ENCODE measurements at places on chromosomes 5 and 9.

DNA sequence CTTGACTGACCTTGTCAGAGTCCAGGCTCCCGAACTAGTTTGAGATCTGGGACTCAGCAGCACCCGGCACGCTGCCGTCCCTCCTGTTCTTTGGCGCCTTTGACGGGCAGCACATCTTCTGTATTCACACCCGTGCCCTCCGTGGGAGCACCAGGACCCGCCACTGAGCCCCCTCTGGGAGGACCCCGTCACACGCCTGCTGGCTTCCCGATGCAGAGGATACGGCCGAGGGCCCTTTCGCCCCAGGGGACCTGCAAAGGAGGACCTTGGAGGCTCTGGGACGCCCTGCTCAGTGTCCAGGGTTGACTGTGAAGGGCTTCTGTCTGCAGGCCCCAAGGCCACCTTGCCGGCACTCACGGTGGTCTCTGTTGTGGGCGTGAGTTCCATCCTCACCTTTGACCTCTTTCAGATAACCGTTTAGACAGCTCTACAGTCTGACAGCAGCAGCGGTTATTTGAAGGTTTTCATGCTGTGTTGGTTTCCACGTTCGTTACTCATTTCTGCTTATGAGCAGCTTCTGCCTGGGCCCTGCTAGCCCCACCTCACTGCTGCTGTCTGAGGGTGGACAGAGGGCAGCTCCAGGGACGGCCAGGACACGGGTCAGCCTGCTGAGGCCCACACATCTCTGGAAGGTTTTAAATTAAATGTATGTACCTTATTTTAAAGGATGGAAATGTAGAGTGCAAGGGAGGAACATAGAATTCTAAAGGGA lies 12.6 kb upstream of the EXOC3 start:
- DNase-seq, result no peak

GRCh38 chr5:140108093-140109017 lies 5.6 kb upstream of the PURA start:
- DNase-seq, result no peak

DNA sequence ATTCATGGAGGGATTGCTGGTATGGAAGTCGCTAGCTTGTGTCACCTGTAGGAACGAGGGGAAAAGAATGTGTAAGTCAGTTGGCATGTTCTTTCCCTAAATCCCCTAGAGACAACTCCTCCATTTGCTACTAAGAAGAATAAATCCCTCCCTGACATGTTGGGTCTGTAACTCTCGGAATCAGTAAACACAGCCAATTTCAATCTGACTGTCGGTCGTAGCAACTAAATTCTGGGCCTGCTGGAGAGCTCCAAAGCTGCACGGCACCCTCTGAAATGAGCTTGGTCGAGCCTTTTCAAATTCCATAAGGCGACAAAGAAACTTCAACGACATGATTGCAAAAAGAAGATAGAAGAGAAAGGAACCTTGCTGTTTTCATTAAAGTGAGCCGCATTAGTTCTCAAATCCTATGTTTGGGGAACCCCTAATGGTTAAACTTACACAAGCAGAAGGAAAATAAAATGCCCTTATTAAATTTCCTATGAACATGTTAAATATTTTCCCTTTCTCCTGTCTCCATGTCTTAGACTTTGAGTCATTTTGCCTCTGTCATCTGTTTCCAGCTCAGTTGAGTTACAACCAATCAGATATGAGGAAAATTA lies 735.8 kb upstream of the WWC1 start:
- DNase-seq, result no peak

DNA sequence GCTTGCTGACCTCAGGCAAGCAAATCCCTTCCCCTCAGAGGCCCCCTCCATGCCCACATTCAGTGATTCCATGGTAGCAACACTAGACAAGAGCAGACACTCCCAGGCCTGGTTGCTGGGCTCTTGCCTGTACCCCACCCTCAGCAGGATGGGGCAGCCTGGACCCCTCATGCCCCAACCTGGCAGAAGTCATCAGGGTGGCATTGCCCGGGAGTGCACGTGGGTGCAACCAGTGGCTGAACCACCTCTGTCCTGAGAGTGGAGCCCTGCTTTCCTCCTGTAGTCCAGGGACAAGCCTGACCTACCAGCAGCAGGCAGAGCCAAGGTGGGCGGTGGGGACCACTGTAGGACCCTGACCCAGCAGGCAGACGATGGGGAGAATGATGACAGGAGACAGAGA lies 65.8 kb upstream of the TBC1D2 start:
- DNase-seq, result no peak

- DNase-seq, result no peak
These were observed 17.9 kb downstream of the MRPS27 start for GRCh38 chr5:72302171-72302570.

GRCh38 chr9:27278374-27278773 lies 18.6 kb downstream of the EQTN start:
- DNase-seq, result no peak

- no peak for DNase-seq
These were observed 133.5 kb upstream of the MRPS30 start for GRCh38 chr5:44675296-44675695.

- no peak for DNase-seq
These were observed 83.9 kb downstream of the PTPN3 start for GRCh38 chr9:109414125-109414785.

GRCh38 chr9:107322643-107323042 lies 39.6 kb downstream of the RAD23B start:
- DNase-seq, result no peak

- no peak for DNase-seq
These were observed 272.6 kb downstream of the COX7C start for GRCh38 chr5:86890375-86890774.

DNA sequence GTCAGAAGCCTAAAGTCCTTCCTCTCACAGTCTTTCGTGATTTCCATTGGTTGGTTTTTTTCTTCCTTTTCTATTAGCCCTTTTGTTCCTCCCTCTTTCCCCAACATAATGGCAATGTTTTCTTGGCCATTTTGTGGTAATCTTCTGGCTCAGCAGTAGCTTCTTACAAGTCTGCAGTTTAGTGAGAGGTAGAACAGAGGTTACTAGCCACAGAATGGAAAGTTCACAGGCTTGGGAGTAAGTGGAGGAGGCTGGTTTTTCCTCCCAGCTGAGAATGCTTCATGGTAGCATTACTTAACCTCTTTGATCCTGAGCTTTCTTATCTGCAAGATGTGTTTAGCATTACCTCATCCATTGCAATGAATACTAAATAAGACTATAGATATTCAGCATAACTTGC lies 346.9 kb downstream of the NFIB start:
- DNase-seq, result no peak

DNA sequence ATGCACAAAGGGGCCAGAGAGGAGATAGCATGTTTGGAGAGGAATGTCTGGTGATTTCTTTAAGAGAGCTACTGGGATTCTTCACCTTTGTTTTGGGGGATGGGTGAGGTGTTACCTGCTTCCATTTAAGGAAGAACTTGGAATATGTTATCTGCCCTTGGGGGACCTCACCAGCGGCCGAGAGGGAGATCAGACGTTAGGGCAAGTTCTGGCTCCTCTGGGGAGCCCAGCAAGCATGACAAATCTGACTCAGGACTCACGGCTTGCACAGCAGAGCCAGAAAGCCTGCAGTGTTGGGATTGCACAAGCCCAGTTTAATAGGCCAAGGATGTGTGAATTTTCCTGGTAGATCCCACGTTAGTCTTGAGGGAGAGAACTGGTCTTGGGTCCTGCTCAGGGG lies 40.3 kb downstream of the SLC28A3 start:
- no peak for DNase-seq

DNA sequence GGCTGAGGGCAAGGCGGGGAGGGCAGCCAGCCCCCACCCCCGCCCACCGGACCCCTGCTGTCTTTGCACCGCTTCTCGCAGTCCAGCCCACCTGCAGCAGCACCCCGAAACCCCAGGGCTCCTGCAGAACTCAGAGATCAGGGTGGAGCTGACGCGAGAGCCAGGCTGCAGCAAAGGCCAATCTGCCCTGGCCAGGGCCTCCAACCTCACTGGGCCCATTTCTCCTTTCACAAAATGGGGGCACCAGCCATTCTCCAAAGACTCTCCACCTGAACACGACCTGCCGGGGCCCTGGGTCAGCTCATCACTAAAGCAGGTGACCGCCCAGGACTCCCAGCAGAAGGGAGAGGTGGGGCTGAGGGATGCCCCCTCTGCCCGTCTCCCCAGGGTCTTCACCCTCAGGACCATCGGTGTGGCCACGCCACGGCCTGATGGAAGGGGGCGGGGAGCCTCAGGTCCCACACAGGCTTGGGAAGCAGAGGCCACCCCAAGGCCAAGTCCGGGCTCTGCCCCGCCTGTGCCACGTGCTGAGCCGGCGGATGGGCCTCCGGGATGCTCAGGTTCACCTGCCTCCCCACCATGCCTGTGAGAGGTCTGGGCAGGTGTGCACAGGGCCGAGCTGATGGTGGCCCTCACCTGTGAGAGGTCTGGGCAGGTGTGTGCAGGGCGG lies 13.1 kb downstream of the NACC2 start:
- no peak for DNase-seq

- no peak for DNase-seq
These were observed 100.7 kb upstream of the ERBIN start for GRCh38 chr5:65825408-65826328.

GRCh38 chr5:98458004-98458403 lies 315.5 kb upstream of the RGMB start:
- no peak for DNase-seq

DNA sequence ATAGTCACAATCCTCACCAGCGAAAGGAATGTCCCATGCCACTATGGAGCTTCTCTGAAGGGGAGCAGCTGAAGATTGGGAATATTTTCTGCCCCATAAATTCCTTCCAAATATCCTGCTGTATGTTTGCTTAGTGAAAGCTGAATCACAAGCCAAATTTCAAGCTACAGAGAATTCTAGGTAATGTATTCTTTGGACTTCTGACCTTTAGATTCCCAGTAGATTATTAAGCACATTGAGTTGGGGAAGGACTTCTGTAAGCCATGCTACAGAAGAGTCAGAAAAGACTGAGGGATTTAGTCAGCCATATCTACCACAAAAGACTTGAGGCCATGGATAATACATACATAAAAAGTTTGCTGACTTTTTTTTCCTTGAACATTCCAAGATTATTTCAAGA lies 1342.0 kb upstream of the NUDT12 start:
- no peak for DNase-seq

- no peak for DNase-seq
These were observed 31.4 kb downstream of the CAMK2A start for GRCh38 chr5:150258130-150258529.

DNA sequence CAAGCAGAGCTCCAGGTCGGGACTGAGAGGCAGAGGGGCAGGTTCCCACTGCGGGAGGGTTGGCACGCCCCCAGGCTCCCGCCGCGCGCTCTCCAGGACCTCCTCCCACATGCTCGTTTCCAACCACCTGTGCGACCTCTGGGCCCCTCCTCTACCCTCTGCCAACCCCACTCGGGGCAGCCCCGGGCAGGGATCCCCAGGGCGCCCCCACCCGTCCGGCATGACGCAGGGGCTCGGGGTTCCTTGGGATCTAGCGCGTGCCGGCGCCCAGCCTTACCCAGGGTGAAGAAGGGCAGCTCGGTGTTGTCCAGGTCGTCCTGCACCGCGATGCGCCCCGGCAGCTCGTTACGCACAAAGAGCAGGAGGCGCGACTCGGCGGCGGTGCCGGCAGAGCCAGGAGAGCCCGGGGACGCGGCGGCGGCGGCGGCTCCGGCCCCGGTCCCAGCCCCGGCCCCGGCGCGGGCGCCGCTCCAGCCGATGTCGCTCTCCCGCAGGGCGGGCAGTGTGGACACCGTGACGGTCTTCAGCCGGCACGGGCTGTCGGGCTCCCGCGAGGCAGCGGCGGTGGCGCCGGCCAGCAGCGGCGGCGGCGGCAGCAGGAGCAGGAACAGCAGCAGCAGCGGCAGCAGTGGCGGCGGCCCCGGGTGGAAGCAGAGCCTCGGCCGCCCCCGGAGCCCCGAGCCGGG lies 494 bp downstream of the ASTN2 start:
- DNase-seq, result no peak

- no peak for DNase-seq
These were observed 22.2 kb upstream of the ZBTB34 start for GRCh38 chr9:126838055-126838811.

- no peak for DNase-seq
These were observed 35.4 kb upstream of the MAP1B start for GRCh38 chr5:72071906-72072305.

DNA sequence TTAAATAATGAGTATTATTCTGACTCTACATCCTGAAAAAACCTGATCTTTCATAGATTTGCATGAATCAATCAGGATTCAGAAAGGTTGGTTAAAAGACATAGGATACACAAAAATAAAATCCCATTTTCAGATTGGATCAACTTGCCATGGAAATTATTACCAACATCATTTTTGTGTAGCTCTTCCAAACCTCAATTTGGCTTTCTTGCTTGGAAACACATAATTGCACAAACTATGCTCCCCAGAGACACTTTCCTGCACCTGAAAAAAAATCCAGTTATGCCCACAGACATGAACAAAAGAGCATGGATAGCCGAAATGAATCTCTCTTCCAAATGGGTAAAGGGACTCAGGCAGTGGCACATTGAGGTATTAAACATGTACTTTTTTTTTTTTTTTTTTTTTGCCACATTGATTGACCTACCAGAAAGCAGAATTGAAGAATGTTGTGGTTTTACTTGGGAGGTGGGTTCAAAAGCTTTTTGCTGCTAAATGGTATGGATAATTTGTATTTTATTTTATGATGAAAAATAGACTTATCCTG lies 135.4 kb upstream of the FBN2 start:
- no peak for DNase-seq

- DNase-seq, result no peak
These were observed 65.9 kb downstream of the GARNL3 start for GRCh38 chr9:127330501-127330900.

GRCh38 chr5:149177911-149178565 lies 36.7 kb downstream of the ABLIM3 start:
- DNase-seq, result no peak

GRCh38 chr5:119750887-119751733 lies 121.8 kb downstream of the FAM170A start:
- no peak for DNase-seq

- no peak for DNase-seq
These were observed 782 bp upstream of the SKP1 start for GRCh38 chr5:134177369-134178095.

DNA sequence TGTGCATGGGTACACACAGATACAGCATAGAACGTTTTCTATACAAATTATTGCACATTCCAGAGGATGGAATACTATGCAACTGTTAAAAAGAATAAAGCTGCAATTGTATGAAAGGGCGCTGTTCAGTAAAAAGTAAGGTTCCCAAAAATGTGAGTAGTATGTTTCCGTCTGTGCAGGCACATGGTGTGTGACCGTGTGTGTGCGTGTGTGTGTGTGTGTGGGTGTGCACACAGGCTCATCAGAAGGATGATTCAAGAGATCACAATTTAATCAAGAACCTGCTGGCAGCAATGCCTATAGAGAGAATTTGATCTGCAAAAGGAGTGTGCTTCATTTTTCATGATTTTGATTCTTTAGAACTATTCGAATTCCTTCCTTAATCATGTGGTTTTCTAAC lies 76.3 kb downstream of the SEMA4D start:
- DNase-seq, result no peak

All from COLO829 (cell line).